Left renal pelvis (tissue), 4 donors: ENCODE measurements at places on chromosomes 11 and 22.

- DNase-seq, result no peak
Observed at GRCh38 chr11:34601609-34602008, 19.3 kb upstream of the EHF start.

DNA sequence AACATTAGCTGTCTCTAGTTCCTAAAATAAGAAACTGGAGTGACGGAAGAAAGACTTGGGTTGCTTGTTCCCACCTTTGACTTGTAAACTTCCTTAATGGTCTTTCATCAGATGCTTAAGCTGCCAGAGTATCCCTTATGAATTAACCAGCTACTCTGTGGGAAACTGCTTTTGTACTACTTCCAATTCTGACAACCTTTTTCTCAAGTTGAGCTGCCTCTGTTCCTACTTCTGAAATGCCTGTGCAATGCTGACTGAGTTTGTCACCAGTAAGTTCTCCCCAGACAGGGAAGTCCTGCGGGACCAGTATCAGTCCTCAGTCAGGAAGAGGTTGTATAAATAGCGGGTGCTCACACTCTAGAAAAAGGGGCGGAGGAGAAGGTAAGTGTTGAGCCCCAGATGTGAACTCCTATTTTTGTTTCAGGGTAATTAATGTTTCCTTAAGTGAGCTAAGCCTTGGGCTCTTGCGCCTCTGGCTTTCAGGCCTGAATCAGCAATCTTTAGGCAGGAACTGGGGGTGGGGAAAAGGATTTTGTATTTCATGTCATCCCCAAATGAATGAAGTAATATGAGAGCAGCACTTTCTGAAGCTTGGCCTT lies 67.2 kb downstream of the CECR2 start:
- no peak for DNase-seq

DNA sequence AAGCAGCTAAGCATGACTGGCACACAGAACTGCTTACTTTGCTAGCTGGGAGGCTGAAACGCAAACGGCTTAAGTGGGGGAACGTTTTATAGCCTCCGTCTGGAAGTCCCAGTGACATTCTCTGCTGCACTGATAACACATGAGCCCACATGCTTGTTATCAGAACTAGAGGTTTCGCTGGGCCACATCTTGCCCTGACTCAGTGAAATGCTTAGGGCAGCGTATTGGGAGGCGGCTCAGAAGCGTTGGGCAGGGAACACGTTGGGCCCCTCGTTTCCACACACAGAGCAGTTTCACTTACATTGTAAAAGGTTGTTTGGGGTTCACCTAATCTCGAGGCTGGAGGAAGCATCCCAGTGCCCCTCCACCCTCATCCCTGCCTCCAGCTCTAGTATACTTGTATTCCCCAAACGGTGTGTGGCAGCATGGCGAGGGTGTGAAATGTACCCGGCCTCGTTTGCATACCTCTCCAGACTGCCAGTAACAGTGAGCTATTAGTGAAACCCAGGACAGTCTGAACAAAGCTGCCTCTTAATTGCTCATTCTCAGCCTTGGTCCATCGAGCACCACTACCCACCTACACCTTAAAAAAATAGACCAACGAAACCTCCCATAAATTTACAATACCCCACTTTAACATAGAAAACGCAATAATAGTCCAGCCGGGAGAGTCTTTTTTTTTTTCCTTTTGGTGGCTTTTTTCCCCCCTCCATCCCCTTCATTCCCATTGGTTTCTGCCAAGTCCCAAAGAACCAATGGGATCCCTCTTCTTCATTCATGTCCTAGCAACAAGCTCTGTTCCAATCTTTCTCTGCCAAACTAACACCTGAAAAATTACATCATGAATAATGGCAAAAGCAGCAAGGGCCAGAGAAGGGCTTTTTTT lies 218.8 kb upstream of the SORL1-AS1 start:
- no peak for DNase-seq

DNA sequence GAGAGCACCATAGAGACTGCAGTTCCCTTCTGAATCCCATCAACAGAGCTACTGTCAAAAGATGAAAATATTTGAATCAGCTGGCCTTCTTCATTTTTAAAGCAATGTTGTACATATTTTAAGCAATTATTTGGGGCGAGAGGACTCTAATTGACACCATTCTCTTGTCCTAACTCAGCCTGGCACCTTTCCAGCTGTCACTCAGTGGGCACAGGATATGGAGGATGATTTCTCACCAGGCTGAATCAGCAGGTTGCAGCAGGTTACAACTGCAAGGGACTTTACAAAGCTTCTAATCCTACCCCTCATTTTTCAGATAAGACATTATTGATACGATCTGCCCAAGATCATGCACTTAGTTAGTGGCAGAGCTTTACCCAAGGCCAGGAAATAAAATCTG lies 11.9 kb upstream of the WT1 start:
- DNase-seq, result no peak

- DNase-seq, result no peak
Observed at GRCh38 chr11:2683806-2684205, 16.0 kb downstream of the KCNQ1OT1 start.

DNA sequence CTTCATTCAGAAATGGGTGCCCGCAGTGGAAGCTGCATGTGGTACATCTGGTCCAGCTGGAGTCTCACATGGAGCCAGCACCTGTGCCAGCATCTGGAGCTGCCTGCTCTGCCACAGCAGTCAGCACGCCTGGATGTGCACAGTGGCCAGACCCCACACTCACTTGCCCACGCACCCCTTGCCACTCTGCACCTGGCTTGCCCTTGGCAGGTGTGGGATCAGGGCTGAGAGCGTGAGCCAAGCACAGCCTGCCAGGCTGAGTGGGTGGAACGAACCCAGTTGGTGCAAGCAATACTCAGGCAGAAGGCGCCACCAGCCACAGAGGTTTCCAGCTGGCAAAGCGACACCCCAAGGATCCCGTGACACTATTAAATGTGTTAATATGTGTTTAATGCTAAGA lies 95.5 kb upstream of the AMOTL1 start:
- no peak for DNase-seq

DNA sequence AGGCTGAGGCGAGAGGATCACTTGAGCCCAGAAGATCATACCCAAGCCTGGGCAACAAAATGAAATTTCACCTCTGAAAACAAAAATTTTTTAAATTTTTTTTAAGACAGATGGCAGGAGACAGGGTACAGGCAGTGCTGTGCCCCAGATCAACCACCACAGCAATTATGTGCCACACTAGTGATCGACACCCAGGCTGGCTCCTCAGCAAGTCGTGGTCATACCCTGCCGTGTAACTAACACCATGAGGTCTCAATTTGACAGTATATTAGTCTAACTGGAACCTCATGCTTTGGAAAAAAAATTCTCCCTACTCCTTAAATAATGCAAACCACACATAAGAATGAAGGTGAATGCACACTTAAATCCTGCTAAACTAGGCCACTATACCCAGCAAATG lies 8.3 kb downstream of the SF3A1 start:
- no peak for DNase-seq

DNA sequence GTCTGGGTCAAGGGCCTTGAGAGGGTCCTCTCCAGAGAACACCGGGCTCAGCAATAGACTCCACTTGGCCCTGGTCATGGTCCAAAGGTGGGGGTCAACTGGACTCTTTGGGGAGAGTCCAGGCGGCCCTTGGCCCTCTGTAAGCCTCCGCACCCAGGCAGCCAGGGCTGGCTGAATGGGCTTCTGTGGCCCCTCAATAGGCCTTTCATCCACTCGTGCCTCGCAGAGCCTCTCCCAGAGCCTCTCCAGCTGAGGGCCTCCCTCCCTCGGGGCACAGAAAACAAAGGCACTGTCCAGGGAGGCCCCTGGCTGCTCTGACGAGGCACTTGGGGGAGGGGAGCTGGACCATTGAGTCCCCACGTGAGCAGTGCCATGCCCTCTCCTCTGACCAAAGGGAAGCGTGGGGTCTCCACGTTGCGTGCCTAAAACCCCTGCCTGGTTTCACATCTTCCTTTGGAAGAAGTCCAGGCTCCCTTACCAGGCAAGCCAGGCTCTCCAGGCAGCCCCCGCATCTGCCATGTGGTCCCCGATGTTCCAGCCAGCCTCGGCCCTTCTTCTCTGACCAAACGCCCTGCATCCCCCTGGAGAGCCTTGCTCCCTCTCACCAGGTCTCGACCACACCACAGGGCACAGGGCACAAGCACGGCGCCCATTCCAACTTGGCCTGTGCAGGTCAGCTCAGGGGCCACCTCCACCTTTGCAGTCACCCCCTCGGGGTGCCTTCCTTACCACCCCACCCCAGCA lies 15.5 kb downstream of the KIAA0930 start:
- no peak for DNase-seq

GRCh38 chr11:103434073-103434411 lies 324.8 kb downstream of the DYNC2H1 start:
- DNase-seq, result no peak

DNA sequence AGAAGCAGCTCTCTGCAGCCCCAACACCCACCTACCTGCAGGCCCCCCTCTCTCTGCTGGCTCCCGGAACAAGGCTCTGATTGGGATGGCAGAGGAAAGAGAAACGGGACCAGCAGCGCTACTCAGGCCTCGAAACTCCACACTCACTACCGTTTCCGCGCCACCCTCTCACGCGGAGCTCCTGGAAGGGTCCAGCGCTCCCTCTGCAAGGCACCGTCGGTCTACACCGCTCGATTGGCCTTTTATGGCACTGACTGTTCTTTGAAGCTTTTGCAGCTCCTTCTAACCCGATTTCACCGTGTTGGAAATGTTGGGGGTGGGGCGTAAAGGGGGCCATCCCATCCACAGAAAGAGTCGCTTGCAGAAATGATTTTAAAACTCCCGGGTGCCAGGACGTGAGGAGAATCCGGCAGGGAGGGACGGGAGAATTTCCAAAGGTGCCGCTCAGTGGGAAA lies 323 bp upstream of the PANX1 start:
- DNase-seq, result peak; percentile 59

DNA sequence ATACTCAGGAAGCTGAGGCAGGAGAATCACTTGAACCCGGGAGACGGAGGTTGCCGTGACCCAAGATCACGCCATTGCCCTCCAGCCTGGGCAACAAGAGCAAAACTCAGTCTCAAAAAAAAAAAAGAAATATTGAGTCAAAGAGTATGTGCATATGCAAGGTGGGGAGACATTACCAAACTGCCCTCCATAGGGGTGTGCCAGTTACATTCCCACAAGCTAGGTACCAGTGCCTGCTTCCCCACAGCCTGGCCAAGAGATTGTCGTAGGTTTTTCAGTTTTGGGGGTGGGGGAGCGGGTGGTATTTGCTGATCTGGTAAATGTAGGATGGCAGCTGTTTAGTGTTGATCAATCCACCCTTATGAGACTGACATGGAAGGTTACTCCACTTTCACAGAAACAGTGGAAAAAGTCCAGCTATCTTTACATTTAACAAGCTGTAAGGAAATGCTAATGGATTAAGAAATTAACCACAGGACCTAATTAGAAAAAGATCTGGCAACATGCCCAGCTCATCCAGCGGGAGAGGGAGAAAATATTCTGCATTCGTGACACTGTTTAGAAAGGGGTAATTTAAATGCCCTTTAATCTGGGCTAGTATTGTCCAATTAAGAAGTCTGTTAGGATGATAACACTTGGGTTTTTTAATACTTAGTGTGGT lies 89.4 kb downstream of the PACS1 start:
- no peak for DNase-seq

DNA sequence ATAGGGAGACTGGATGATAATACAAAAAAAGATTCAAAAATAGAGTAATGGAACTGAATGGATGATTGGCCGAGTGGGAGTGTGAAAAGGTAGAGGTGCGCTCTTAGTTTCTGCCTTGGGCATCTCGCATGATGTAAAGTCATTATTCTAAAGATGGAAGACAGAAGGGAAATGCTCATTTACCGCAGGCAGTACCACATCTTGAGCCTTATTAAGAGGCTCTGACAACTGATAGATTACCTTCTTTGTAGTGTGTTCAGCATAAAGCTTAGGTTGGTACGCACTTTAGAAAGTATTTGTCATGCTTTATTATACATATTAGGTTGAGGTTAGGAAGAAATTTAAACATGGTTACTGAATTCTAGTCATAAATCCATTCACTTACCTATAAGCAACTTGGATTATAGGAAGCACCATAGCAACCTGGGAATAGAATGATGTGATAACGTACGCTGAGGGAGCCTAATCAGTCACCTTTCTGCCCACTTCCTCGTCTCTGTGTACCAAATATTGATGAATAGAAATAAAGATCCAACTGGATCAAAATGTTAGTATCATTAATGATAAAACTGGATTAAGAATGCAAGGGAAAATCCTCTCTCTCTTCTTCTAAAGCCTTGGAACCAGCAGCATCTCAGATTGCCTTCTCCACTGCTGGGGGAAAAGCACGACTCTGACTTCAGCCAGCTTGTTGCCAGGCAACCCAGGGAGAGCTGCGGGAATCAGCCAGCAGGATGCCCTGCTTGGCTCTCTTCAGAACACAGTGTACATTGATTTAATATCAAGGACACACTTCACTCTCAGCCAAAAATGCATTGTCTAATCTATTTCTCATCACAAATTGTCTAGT lies 29.0 kb upstream of the VWA5A start:
- DNase-seq, result no peak

GRCh38 chr11:46508360-46508759 lies 85.5 kb downstream of the AMBRA1 start:
- DNase-seq, result no peak

DNA sequence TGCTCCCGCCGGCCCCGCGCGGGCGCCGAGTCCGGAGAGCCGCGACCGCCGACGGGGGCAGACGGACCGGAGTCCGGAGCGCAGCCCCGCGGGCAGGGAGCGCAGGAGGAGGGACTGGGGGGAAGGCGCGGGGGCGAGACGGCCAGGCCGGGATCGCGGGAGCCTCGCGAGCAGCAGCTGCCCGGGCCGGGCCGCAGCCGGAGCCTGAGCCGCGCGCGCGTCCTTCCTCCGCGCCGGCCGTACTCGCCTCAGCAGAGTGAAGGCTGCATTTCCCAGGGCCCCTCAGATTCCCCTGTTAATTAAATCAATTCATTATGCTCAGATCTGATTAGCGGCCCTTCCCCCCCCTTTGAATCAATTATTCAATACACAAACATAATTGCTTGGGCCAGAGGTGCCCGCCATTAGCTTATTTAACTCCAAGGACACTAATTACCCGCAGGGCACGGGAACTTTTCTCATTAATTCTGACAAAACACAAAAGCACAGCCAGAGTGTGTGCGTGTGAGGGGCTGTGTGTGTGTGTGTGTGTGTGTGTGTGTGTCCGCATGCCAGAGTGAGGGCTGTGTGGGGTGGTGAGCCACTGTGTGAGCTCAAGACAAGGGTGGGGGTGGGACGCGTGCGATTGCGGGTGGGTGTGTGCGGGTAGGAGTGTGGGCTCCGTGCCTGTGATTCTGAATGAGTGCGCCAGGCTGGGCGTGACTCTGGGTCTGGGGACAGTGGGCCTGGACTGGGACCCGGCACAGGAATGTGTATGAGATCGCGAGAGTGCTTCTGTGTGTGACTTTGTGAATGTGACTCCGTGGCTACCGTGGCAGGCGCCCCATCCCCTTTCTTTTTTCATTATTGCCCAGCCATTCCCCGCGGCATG lies 5.1 kb upstream of the LMO1 start:
- DNase-seq, result no peak

- DNase-seq, result no peak
Observed at GRCh38 chr11:124122123-124122522, 6.9 kb downstream of the VWA5A start.
